Stimulated activated naive CD8-positive, alpha-beta T cell treated with anti-CD3 and anti-CD28 coated beads, Interleukin-15, amount 100 ng/mL, for 72 hours (primary cell): ENCODE measurements at places on chromosomes 13 and 19.

GRCh38 chr13:65971541-65971940, 1258.6 kb downstream of the PCDH9 start:
- DNase-seq = no peak

- no peak for DNase-seq
Measured at GRCh38 chr19:58107778-58108545, 9.9 kb upstream of the ZSCAN18 start.

- no peak for DNase-seq
Measured at GRCh38 chr19:41299046-41299754, 10.8 kb upstream of the CCDC97 start.

GRCh38 chr13:50720861-50721671, 122.4 kb downstream of the DLEU7 start:
- no peak for DNase-seq

- no peak for DNase-seq
Measured at GRCh38 chr19:54014920-54015560, 23.6 kb downstream of the CACNG6 start.

GRCh38 chr19:6312018-6312417, 21.4 kb downstream of the ACER1 start:
- DNase-seq = no peak

DNA sequence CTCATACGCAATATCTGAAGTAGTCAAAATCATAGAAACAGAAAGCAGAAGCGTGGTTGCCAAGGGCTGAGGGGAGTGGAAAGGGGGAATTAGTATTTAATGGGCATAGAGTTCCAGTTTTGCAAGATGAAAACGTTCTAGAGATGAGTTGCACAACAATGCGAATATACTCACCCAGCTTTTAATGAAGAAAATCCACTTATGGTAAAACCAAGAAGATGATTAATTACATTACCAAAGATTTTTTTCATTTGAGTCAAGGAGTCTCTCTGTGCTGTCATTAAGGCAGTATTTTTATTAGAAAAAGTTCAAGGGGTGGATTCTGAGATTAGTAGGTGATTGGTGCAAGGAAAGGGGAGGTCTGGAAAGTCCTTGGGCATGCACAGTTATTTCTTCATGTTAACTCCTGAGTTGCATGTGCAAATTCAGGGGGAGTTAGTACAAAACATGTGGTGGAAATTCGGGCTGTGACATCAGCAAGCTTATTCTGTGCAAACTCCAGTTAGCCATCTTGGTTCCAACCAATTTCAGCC, 6.9 kb upstream of the CBY2 start:
- peak; percentile 54 for DNase-seq

GRCh38 chr13:48251611-48252081, 18.6 kb downstream of the ITM2B start:
- no peak for DNase-seq

DNA sequence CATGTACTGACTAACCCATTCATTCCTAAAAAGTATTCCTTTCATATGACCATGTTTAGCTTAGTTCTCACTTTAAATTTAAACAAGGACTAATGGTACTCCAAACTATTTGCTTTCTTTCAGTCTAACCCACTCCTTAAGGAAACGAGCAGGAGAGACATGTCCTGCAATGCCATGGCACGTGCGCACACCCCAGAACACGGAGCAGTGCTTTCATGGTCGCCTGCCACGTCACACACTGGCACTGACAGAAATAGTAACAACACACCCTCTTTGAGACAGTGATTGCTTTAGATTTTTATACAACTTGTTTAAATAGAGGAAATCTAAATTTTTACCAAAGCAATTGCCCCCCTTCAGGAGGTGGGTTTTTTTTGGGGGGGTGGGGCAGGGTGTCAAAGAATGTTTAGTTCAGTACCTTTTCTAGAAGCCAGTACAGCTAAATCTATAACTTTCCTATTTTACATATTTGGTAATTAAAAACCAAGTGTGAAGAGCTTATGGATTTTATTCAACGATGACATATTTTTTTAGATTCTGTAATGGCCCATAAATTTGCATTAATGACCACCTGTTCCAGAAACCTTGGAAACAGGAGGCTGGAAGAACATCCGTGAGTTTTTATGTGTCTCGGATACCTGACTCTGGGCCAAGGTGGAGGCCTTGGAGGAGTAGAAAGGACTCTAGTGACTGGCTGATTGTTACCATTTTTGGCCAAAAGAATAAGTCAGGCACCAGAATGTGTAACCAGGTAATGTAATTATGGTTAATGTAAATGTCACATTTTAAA, 247.1 kb downstream of the DCT start:
- DNase-seq = no peak

DNA sequence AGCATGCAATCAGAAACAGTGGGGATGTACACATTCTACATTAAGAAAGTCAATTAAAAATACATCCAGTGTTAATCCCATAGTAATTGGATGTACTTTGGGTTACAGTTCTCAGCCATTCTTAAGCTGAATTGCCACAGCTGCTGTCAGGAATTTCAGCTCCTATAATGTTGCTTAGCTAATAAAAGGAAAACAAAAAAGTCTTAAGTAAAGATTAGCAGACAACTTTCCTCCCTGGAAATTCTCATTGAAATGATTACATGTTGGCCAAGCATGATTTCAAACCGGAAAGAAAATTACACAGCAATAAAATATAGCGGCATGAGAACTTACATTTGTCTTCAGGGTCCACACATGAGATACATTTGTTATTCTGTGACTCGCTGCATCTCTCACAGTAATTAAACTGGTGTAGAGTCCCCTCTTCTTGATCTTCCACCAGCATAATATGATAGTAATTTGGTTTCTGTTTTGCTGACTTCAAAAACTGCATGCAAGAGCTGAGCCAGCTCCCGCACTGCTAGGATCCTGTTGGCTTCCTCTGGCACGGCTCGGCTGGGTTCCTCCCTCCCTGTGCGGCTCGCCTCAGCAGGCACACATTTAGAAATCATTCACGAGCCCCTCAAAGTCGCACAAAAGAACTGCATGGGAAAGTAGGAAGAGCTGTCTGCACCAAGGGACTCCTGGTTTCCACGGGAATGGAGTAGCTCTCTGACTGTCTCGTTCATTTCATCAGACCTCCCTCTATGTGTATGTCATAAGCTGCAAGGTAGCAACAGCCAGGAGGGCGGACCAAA, at the start of gene HTR2A:
TSS of gene HTR2A (minus strand) at position 713 of the 797 bp plus-strand sequence. CDS start 1,147 bp downstream, outside the sequence.
- no peak for DNase-seq

GRCh38 chr13:42320375-42320787, 48.4 kb downstream of the AKAP11 start:
- DNase-seq = no peak

GRCh38 chr13:97875218-97875617, 78.3 kb upstream of the IPO5 start:
- DNase-seq = no peak

DNA sequence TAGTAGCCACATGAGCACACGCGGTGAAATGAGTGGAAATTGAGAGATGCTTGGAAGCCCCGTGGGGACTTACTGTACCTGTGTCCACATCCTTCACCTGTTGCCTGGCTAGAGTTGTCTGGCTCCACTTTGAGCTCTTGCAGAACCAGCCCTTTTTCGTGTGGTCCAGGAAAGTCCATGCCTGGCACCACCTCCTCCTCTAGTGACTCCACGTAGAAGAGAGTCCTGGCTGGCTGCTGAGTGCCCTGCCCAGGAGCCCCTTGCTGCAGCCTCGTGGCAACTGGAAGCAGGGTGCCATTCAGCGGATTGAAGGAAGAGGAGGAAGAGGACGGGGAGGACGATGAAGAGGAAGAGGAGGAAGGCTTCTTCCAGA, 515 bp upstream of the ATXN8OS start:
- no peak for DNase-seq

DNA sequence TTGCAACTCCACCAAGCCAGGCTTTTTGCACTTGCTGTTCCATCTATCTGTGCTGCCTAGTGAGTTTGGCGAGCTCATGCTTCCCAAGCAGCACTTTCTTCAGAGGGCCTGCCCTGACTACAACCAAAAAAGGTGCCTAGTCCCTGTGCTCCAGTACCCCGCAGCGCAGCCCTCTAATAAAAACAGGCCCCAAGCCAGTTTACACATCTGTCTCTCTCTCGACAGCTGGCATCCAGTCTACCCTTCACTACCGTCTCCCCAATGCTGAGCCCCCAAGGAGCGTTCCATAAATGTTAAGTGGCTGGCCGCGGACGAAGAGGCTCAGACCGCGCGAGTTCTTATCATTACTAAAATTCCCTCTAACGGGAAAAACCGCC, 512 bp downstream of the MED4 start:
- DNase-seq = peak; percentile 6

GRCh38 chr19:16089010-16089846, 12.9 kb downstream of the TPM4 start:
- DNase-seq = no peak

- DNase-seq = no peak
Measured at GRCh38 chr13:107778094-107778493, 437.2 kb downstream of the LIG4 start.

DNA sequence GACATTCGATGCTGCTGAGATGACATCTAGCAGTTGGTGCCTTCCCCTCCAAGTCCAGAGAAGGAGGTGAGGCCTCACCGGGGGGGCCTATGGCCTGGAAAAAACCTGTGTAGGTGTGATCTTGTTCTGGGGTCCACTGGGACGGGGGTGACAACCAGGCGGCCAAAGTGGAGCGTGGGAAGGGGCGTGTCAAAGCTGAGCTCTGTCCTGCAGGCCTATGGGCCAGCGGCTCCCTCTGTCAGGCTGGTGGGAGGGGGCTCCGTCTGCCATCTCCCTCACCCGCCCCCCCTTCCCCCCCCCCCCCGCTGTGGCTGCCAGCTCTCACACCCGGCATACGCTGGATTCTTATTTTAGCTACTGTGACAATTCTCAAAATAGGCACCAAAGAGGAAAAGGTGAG, 56.7 kb upstream of the UQCRFS1 start:
- DNase-seq = no peak

GRCh38 chr13:43816401-43816889, 29.7 kb upstream of the ENOX1 start:
- DNase-seq = no peak

DNA sequence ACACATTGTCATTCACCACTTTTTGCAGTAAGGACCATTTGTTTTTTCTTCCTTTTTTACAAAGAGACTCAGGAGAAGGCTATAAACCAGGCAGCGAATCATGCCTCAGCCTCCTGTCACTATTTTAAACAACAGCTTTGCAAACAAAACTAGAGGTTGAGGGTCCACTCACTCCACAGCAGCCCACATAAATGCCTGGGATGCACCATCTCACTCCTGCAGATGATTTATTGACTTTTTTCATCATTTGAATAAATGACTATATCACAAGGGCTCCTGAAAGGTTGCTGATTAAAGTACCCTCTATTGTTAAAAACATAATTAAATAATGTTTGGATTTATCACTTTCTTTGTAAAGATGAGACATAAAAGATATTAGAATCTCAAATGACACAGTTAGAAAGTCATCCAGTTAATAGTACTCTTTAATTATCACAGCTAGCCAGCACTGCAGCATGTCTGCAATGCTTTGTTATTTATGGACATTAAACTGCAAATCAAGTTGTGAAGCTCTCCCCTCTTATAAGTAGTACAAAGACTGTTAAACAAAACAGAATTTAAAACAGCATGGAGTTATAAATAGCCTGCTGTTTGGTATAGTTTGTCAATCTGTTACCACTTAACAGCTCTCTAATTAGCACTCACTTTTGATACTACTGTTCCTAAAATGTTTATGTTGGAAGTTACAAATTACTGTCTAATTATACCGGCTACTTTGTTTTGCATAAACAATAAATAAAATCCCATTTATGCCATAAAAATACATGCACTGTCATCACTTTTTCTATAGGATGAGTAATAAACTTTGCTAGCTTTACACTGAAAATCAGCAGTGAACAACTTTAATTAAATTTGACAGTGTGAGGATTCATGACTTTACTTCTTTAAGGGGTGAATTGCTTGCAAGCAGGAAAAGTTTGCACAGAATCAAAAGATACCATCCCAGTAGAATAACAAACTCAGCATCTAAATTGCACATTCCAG, 853.2 kb downstream of the UQCRFS1 start:
- no peak for DNase-seq

- DNase-seq = no peak
Measured at GRCh38 chr19:56538761-56539263, at the start of gene ZFP28. TSS of gene ZFP28 (plus strand) at chr19:56538948. CDS start at chr19:56539019, 71 bp downstream.

GRCh38 chr13:59474696-59475095, 689.0 kb downstream of the DIAPH3 start:
- DNase-seq = no peak

GRCh38 chr19:10001899-10002298, 8.4 kb downstream of the COL5A3 start:
- no peak for DNase-seq

DNA sequence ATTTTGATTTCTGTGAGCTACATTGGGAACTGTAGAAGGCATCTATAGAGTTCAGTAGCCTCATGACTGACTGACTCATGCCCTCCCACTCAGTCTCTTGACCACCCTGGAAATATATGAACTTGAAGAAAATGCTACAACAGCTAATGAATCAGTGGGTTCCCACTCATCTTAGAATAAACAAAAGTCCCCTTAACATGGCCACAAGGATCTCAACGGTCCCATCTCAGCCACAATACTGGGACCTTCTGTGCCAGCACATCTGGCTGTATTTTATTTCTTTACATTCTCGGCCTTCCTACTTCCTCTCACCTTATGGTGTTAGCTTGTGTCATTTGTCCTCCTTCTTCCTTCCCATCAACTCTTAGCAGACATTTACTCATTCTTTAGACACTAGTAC, 619.8 kb downstream of the DCT start:
- no peak for DNase-seq

- DNase-seq = no peak
Measured at GRCh38 chr13:72295153-72295552, 428.1 kb upstream of the DACH1 start.

GRCh38 chr19:16315825-16316505, 8.7 kb upstream of the KLF2 start:
- no peak for DNase-seq

DNA sequence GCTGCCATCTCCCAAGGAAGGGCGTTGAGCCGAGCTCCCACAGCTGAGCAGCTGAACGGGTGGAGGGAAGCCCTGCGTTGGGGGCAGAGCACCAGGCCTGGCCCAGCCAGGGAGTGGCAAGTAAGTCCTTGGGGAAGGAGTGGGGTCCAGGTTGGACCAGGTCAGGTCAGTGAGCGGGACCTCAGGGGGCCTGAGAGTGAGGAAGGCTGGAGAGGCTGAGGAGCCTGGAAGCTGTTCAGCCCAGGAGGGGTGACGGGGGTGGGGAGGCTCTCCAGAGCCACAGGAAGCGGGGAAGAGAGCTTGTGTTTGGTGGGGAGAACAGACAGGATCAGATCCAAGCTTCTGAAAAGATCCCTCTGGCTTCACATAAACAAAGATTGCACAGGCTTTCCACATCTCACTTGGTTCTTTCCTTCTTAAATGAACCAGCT, 55.4 kb upstream of the ATP12A start:
- DNase-seq = no peak
